Smooth muscle cell of trachea (primary cell): ENCODE measurements at places on chromosomes 7 and 10. TPM values are rescaled to one million over a fixed set of nuclear protein-coding genes. Genes with fewer than 3 reads are reported as not detected.

CDC14C gene
- 0.15 and 0.17 TPM in 2 replicates for total RNA-seq

TMEM229A gene
- total RNA-seq, result not detected in 2 replicates

ACTR3C gene
- under 0.01 and 3.0 TPM in 2 replicates for total RNA-seq

TMEM225B gene
- 0.29 and 0.50 TPM in 2 replicates for total RNA-seq

HYAL4 gene
- 0.17 and 0.44 TPM in 2 replicates for total RNA-seq

PIK3CG gene
- under 0.01 TPM in 1 of 2 replicates, not detected in the other for total RNA-seq

LFNG gene
- 0.44 and 2.8 TPM in 2 replicates for total RNA-seq

GHRHR gene
- not detected in 2 replicates for total RNA-seq

ABCB4 gene
- total RNA-seq, result 4.6 and 4.8 TPM in 2 replicates

SPDYE9 gene
- under 0.01 TPM in 1 of 2 replicates, not detected in the other for total RNA-seq

OR6B1 gene
- total RNA-seq, result not detected in 2 replicates

AMPH gene
- total RNA-seq, result 4.7 and 7.8 TPM in 2 replicates

UBTD1 gene
- 17.2 and 36.2 TPM in 2 replicates for total RNA-seq

TMEM130 gene
- total RNA-seq, result 0.44 and 1.7 TPM in 2 replicates

ZNF735 gene
- total RNA-seq, result not detected in 2 replicates

PTPRN2 gene
- total RNA-seq, result 0.29 and 0.50 TPM in 2 replicates

TAS2R3 gene
- 1.3 and 1.8 TPM in 2 replicates for total RNA-seq

NUTM2E gene
- total RNA-seq, result 0.15 TPM in 1 of 2 replicates, not detected in the other

MYL10 gene
- not detected in 2 replicates for total RNA-seq

MRLN gene
- total RNA-seq, result not detected in 2 replicates

AGBL3 gene
- 0.83 and 1.7 TPM in 2 replicates for total RNA-seq

TCAF2 gene
- total RNA-seq, result 2.6 and 5.2 TPM in 2 replicates

RGR gene
- total RNA-seq, result not detected in 2 replicates

ARPC1B gene
- 567 and 592 TPM in 2 replicates for total RNA-seq

ANKRD22 gene
- total RNA-seq, result not detected in 2 replicates

SAP25 gene
- not detected in 2 replicates for total RNA-seq

CCDC172 gene
- not detected in 2 replicates for total RNA-seq

TMEM270 gene
- 0.17 TPM in 1 of 2 replicates, not detected in the other for total RNA-seq

AKR1D1 gene
- not detected in 2 replicates for total RNA-seq

TRPV5 gene
- total RNA-seq, result not detected in 2 replicates

NRBF2 gene
- total RNA-seq, result 42.8 and 49.0 TPM in 2 replicates

ANXA8L1 gene
- 0.44 TPM in 1 of 2 replicates, not detected in the other for total RNA-seq

RBP4 gene
- total RNA-seq, result 0.33 and 0.44 TPM in 2 replicates

APBB1IP gene
- total RNA-seq, result 5.4 and 6.3 TPM in 2 replicates

OR2A12 gene
- not detected in 2 replicates for total RNA-seq

NCF1 gene
- not detected in 2 replicates for total RNA-seq

MYPN gene
- 0.15 and 0.33 TPM in 2 replicates for total RNA-seq

CPA4 gene
- total RNA-seq, result 3.8 and 8.4 TPM in 2 replicates

CALCR gene
- not detected in 2 replicates for total RNA-seq

ASZ1 gene
- not detected in 2 replicates for total RNA-seq

TRDMT1 gene
- 5.1 and 9.2 TPM in 2 replicates for total RNA-seq

TMEM236 gene
- under 0.01 TPM in 2 replicates for total RNA-seq

PALD1 gene
- total RNA-seq, result 0.66 and 0.73 TPM in 2 replicates

FRMPD2 gene
- total RNA-seq, result not detected in 2 replicates
